ENCODE measurements at places on chromosomes 6 and 20.
A peak's percentile ranks its signal among the peaks of the same experiment; 100 is the strongest.

- no peak for DNase-seq
These were observed 61.2 kb upstream of the SIRPA start for GRCh38 chr20:1833728-1834726.

DNA sequence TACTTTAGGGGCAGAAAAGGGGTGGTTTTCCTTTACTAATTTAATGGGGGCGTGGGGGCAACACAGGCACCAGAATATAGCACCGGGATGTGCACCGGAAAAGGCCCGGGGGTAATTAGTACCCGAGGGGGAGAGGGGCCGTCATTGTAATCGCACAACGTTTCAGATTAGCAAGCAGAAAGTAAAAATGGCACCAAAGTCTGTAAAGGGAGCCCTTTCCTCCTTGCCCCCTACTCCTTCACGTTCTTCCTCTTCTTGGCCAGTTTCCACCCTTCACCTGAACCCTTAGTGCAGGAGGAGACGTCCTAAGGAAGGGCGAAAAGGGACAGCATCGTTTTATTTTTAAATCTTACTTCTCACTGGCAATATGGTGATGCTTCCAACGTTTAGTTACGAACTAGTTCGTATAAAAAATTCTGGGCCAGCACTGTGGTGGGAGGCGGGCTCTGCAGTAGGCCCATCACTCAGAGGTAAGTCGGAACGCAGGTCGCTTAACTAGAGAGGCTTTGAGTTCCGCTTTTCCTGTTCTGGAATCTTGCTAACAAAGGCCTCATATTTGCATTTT lies 742 bp upstream of the CEP85L start:
- peak; percentile 39 for DNase-seq

DNA sequence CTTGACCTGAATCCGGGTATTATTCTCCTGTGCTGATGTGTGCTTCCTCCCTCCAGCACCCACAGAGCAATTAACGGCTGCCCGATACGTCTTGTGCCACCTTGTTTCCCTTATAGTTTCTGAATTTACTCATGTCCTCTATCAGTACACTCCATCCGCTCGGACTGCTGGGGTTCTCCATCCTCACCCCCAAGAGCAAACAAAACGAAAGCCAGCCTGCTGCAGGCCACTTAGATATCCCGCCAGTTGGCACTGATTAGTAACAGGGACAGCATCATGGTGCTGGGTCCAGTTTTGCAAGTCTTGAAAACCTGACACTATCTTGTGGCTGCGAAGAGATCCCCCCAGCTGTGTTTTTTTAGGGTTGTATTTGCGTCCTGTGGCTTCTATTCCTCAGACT lies 71.8 kb downstream of the SSR1 start:
- no peak for DNase-seq

- DNase-seq, result no peak
These were observed 14.3 kb downstream of the ZNF451 start for GRCh38 chr6:57104336-57104735.

- no peak for DNase-seq
These were observed 450.3 kb upstream of the GJE1 start for GRCh38 chr6:141682391-141682790.

- DNase-seq, result no peak
These were observed 123.9 kb downstream of the MAP3K4 start for GRCh38 chr6:161115468-161115867.

GRCh38 chr6:151172751-151173150 lies 67.0 kb upstream of the AKAP12 start:
- DNase-seq, result no peak
